ENCODE measurements at places on chromosomes 3 and 15. TPM values are rescaled to one million over a fixed set of nuclear protein-coding genes. Genes with fewer than 3 reads are reported as not detected.

DNA sequence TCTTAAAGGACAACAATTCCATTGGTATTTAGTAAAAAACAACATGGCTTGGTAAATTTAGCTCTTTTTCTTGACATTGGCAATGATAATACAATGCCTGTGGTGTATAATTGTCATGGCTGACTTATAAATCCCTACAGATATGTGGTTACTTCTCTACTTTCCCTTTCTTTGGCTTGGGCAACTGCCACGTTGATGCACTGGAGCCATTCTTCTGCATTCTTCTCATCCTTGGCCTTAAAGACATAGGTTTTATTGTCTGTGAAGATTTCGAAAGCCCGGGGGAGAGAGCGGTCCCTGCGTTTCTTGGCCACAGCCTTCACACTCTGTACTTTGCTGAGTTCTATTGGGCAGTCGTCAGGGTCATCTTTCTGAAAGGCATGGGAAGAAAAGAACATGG is 101.1 kb upstream of the CCNL1 start:
- no peak for DNase-seq
- H3K4me3 ChIP-seq: no peak overlapping the region
- H3K4me1 ChIP-seq: peaks cover 24% of the 10 kb centered on the region

- DNase-seq: no peak
- no peaks in the 10 kb centered on the region for H3K36me3 ChIP-seq
- H3K27ac ChIP-seq: no peak overlapping the region
Measured at GRCh38 chr15:45225506-45226273, 26.3 kb upstream of the SLC28A2 start.

- no peaks in the 10 kb centered on the region for H3K4me1 ChIP-seq
- no peak for DNase-seq
- H3K4me3 ChIP-seq: no peak overlapping the region
- no peak overlapping the region for H3K27ac ChIP-seq
- H3K36me3 ChIP-seq: no peaks in the 10 kb centered on the region
- H3K27me3 ChIP-seq: no peaks in the 10 kb centered on the region
Measured at GRCh38 chr3:30302027-30302426, 304.4 kb upstream of the TGFBR2 start.

Gene SLC26A6
- 18.7 TPM for total RNA-seq

Measured in PC-9 (cell line).